ENCODE measurements at places on chromosomes 11 and 22. TPM values are rescaled to one million over a fixed set of nuclear protein-coding genes. Genes with fewer than 3 reads are reported as not detected.

Gene ASRGL1
- 6.7 TPM for total RNA-seq

- peaks cover 18% of the 10 kb centered on the region for H3K4me1 ChIP-seq
- H3K36me3 ChIP-seq = peaks cover 17% of the 10 kb centered on the region
- no peak for DNase-seq
- peaks cover 4% of the 10 kb centered on the region for H3K27me3 ChIP-seq
- H3K27ac ChIP-seq = peak overlapping the region; percentile 44
Observed at GRCh38 chr22:50274311-50274710, 4.1 kb upstream of the MAPK11 start.

DNA sequence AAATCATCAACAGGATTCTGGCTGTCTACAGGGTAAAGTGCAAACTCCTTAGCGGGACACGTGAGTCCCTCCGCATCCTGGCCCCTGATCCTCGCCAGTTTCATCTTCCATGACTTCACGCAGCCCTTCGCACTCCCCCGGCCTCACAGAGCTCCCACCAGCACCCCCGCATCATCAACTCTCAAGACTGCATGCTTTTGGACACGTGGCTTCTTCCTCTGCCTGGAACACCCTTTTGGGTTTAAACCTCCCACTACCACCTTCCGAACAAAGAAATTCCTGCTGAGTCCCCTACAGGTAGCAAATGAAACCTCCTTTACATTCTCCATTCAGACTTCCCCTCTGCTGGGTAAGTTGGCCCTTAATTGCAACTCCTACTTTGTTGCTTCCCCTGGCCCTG is 12.6 kb upstream of the EIF3M start:
- DNase-seq = no peak
- no peaks in the 10 kb centered on the region for H3K36me3 ChIP-seq
- H3K27me3 ChIP-seq = peaks cover 10% of the 10 kb centered on the region
- peak overlapping the region; percentile 24 for H3K27ac ChIP-seq

DNA sequence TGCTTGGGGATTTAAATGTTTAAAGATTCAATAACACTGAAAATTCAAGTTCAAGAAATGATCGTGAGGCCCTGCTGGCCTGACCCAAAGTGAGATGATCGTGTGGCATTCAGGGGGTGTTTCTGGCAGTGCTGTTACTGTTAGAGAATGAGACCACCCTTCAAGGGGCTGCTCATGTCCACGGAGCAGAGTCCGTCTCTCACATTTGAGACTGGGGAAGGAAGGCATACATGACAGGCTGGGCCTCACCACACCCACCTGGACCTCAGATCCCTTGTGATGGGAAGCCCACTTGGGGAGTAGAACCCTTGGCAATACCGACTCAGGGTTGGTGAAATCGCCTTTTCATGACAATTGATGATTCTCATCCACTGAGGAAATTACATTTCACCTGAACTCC is 16.1 kb upstream of the NRIP3 start:
- no peak overlapping the region for H3K27ac ChIP-seq
- H3K4me3 ChIP-seq = no peak overlapping the region
- H3K27me3 ChIP-seq = peaks cover 16% of the 10 kb centered on the region

Gene CEP126
- total RNA-seq = 3.2 TPM

DNA sequence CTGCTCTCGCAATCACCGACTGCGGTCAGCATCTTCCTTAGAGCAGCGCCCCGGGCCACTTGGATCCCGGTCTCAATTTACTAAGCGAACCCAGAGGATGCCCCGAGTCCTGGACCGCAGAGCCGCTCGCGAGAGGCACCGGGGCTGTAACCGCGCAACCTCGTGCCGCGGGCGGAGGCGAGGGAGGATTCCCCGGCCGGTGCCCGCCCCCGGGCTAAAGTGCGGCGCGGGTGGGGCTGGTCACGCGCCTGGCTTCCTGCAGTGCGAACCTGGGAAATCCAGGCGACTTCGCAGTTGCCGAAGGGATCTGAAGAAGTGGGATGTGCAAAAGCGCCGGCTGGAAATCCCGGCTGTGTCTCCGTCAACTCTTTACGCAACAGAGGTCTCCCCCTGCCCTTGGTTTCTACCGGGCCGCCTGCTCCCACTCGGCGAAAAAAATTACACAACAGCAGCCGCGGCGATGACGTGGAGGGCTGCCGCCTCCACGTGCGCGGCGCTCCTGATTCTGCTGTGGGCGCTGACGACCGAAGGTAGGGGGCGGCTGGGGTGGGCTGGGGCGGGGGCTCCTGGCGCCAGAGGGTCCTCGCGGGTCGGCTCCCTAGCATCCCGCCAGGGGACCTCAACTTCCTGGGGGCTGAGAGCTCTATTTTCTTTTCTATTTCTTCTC is at the start of gene NCR3LG1:
Gene NCR3LG1 (plus strand): TSS at position 291 of the 667 bp plus-strand sequence. CDS start 170 bp downstream, at position 461.
- H3K4me3 ChIP-seq = peak within 1 kb of the TSS; percentile 75
- H3K4me1 ChIP-seq = peaks cover 23% of the 10 kb centered on the region

Gene ZP1
- 0.31 TPM for total RNA-seq

Gene MMP10
- not detected for total RNA-seq
